WTC11 (cell line): ENCODE measurements at places on chromosomes 16 and 17. TPM values are rescaled to one million over a fixed set of nuclear protein-coding genes. Genes with fewer than 3 reads are reported as not detected.

ATXN2L gene
- 210 to 243 TPM (median 225 TPM) in 3 replicates for total RNA-seq

CDH5 gene
- 0.14 to 0.28 TPM (median 0.14 TPM) in 3 replicates for total RNA-seq

CASKIN1 gene
- 9.4 to 15.7 TPM (median 11.3 TPM) in 3 replicates for total RNA-seq

TNFRSF13B gene
- 0.18 TPM in 2 of 3 replicates, not detected in the other for total RNA-seq

TM4SF5 gene
- total RNA-seq, result not detected in 3 replicates

KIF19 gene
- 0.44 to 0.80 TPM (median 0.60 TPM) in 3 replicates for total RNA-seq
